Stimulated activated CD8-positive, alpha-beta memory T cell treated with anti-CD3 and anti-CD28 coated beads, Interleukin-2, amount 100 ng/mL, for 48 hours (primary cell): ENCODE measurements at places on chromosomes 16 and 17.

DNA sequence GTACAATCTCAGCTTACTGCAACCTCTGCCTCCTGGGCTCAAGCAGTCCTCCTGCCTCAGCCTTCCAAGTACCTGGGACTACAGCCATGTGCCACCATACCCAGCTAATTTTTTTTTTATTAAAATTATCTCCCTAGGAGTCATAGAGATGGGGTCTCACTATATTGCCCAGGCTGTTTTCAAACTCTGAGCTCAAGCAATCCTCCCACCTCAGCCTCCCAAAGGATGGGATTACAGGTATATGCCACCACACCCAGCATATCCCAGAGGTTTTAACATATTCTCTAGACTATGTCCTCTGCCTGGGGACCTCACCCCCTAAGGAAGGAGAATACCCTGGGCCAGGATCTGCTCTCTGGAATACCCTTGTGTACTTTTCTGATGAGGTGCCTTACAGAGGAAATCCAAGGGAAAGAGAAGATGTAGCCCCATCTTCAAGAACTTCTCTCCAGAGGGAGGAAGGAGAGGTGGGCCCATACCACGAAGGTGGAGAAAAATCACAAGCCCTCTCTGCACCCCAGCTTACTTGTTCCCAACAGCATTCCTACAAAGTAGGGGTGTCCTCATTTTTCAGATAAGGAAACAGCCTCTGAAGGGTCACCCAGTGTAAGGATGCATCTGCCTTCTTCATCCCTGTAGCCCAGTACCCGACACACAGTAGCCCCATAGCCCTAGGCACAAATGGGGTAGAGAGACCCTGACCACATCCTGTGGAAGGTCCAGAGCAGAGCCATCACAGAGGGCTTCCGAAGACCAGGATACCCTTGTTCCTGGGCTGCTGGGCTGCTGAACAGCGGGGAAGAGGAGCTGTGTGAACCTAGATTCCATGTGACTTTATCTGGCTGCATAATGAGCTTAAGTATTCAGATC, 151.6 kb downstream of the SOCS1 start:
- DNase-seq = no peak

- DNase-seq = peak; percentile 13
Observed at GRCh38 chr17:59427425-59427921, 96.0 kb downstream of the YPEL2 start.

- DNase-seq = no peak
Observed at GRCh38 chr17:67297454-67297960, 52.5 kb upstream of the HELZ start.

DNA sequence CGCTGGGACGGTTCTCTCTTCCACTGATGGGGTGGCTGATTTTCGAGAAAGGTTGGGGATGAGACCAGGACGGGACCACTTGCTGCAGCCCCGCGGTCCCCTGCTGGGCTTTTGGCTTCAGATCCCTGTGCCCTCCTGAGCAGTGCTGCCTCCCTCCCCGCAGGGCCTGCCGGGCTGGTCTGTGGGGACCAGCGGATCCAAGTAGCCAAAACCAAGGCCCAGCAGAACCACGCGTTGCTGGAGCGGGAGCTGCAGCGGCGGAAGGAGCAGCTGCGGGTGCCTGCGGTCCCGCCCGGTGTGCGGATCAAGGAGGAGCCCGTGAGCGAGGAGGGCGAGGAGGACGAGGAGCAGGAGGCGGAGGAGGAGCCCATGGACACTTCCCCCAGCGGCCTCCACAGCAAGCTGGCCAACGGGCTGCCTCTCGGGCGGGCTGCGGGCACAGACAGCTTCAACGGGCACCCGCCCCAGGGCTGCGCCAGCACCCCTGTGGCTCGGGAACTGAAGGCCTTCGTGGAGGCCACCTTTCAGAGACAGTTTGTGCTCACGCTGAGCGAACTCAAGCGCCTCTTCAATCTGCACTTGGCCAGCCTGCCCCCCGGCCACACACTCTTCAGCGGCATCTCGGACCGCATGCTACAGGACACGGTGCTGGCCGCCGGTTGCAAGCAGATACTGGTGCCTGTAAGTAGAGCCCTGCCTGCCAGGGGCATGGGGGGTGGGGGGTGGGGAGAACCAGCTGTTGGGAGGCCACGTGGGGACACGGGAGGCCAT, 28.6 kb downstream of the POLR3E start:
- DNase-seq = no peak

DNA sequence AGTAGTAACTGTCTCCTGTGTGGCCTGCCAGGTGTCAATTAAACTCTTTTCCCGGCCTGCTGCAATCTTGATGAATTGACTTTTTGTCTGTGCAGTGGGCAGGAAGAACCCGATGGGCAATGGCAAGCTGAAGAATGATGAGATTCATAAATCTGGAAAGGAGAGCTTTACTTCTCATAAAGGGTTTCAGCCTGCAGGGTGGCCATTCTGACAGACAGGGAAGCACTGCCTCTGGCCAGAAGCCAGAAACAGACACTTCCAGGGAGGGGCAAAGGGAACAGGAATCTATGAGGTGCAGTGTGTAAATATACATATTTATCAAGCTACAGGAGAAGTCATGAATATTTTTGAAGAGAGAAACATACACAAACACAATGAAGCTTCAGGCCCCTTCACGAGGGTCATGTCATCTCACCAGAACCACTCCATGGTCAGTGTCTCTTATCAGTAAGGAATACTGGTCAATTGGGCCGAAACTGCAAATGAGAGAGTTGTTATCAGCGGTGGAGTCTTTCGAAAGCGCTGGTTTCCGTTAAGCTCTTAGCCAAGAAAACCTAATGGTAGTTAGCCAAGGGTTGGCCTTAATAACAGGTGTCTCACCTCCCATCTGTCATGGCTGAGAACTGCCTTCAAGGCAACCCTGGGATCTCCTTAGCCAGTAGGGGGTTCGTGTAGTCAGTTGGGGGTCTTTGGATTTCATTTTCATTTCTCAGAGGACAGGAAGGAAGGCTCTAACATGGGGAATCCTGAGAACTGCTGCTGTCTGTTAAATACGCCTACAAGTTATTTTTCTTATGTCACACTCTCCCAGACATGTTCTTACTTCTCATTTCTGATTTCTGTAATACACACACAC, 1.2 kb upstream of the NARF start:
- no peak for DNase-seq

GRCh38 chr17:68955181-68955841, at the start of gene ABCA8:
ABCA8 (minus strand) TSS chr17:68955392; CDS start chr17:68942034, 13,358 bp downstream.
- no peak for DNase-seq
